ENCODE measurements at places on chromosomes 3 and 15.

GRCh38 chr15:63514531-63514943 lies 10.1 kb downstream of the USP3 start:
- no peak for DNase-seq

DNA sequence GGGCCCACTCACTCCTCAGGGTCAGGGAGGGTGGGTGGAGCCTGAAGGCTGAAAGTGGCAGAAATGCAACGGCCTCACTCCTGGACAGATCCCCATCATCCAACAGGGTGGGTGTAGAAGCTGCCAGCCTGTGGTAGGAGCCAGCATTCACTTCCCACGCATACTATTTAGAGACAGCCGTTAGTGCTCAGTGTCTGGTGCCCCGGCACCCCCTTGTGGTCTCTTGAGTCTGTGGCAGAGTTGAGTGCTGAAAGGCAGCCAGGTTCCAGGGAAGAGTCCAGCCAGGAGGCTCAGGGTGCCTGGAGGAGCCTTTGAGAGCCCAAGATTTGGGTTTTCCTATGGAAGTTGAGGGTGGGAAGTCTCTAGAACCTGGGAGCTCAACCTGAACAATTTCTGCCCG lies 2.1 kb upstream of the GNAT1 start:
- DNase-seq, result peak; percentile 12

DNA sequence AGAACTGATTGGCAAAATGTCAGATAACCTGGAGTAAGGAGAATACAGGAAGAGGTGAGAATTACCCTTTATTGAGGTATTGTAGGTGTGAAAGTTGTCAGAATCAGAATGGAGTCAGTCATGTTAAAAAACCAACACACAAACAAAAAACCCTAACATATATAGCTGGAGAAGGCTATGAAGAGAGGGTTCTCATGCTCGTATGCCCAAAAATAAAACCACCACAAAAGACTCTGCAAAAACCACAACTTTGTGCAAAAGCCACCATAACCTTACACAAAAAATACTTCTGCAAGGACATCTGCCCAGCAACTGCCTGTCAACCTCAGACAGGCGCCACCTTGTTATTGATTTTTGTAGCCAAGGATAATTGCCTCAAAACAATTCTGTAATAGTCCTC lies 136.0 kb downstream of the CD47 start:
- no peak for DNase-seq

- DNase-seq, result no peak
These were observed 40.1 kb downstream of the CAPN7 start for GRCh38 chr3:15246186-15246585.

DNA sequence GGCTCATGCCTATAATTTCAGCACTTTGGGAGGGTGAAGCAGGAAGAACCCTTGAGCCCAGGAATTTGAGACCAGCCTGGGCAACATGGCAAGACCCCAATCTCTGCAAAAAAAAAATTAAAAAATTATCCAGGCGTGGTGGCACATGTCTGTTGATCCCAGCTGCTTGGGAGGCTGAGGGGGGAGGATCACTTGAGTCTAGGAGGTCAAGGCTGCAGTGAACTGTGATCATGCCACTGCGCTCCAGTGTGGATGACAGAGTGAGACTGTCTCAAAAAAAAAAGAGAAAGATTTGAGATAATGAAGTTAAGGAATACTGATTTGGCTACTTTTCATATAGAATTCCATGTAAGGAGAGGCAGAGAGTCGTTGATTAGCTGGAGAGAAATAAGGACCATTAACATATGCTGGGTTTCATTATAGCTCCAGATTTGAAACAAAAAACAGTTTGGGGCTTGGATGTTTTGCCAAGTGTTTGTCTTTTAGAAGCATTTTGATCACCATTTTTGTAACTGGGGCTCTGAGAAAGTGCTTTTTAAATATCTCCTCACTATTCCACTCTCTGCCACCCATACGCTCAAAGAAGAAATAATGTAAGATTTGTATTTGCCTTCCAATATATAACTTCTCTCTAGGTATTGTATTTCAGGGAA lies 214.2 kb downstream of the FEZF2 start:
- DNase-seq, result no peak

DNA sequence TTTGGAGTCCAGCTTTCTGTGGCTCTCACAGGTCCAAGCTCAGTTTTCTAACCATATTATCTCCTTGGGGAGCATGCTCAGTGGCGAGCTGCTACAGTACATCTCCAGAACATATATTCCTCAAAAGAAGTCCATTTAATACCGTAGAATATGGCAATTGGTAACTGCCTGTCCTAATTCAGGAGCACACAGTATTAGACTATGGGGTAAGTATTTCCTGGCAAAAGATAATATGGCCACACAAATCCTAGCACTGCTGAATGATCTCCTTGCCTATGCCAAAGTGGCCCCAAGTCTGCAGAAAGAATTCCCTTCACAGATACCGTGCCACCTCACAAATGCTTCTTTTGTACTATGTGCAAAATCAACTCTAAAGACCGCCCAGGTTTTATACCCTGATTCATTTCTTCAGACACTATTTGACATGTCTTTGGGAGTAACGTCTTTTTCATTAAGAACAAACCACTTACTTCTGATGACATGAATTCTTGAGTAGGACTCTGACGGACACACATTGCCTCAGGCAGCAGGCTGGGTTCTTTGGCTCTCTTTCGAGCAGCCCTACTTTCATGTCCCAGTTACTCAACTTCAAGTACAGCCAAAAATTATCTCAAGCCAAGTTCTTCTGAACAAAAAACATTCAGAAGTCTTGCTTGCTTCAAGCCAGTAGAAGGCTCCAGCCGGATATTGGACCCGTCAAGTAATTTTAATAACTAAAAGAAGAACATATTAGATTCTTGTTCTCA lies 368.3 kb upstream of the DCBLD2 start:
- no peak for DNase-seq

GRCh38 chr15:52236013-52236412 lies 44.8 kb upstream of the GNB5 start:
- DNase-seq, result no peak

DNA sequence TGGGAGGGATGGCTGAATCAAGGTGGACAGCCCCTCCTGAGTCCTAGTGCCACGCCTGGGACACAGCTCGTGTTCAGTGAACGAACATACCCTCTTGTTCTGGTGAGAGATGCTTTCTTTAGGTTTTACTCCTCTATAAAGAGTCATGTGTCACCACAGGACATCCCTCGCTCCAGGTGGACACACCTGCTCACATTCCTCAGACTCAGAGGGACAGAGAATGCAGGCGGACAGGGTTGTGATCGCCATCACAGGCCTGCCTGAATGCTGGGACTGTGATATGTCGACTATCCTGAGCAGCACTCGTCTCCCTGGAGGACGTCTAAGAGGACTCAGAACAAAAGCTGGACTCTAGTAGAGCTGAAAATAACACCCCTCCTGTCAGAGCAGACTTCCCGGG lies 96.4 kb upstream of the SNRPA1 start:
- no peak for DNase-seq

DNA sequence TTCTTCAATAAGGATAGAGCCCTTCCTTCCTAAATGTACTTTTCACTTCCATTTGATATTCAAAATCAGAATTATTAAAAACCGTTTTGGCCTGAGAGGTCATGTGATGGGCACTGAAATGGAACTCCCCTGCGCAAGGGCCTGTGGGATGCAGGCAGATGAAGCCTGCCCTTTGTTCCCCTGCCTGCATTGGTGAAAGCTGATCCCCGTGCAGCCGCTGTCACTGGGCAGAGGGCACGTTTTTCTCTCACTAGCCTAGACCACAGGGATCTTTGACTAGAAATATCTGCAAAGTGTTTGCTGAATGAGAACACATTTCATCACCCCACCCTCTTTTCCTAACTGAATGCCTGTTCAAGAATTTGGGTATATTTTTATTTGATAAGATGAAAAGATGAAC lies 74.9 kb downstream of the TIPARP start:
- DNase-seq, result no peak

GRCh38 chr15:64112073-64112772 lies 16.4 kb downstream of the SNX1 start:
- DNase-seq, result no peak

- no peak for DNase-seq
These were observed 9.9 kb downstream of the TBC1D2B start for GRCh38 chr15:78067328-78068228.

DNA sequence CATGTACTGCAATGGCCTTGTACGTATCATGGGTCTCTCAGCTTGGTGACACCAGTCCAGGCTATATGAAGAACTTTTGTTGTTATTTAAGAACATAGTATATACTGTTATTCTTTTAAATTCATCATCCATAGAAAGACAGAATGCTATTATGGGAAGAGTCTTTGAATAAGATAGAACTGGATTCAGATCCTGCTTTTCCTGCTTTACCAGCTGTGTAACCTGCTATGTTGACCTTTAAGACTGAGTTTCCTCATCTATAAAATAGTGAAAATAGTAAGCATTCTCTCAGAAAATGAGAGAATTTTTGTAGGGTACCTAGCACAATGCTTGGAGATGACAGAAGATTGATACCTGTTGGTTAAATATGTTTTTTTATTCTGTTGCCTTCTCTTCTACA lies 204.1 kb upstream of the TBL1XR1 start:
- DNase-seq, result no peak

- DNase-seq, result no peak
These were observed 71.0 kb downstream of the PBRM1 start for GRCh38 chr3:52614689-52615088.

GRCh38 chr3:67447393-67447792 lies 207.0 kb downstream of the SUCLG2 start:
- DNase-seq, result no peak

DNA sequence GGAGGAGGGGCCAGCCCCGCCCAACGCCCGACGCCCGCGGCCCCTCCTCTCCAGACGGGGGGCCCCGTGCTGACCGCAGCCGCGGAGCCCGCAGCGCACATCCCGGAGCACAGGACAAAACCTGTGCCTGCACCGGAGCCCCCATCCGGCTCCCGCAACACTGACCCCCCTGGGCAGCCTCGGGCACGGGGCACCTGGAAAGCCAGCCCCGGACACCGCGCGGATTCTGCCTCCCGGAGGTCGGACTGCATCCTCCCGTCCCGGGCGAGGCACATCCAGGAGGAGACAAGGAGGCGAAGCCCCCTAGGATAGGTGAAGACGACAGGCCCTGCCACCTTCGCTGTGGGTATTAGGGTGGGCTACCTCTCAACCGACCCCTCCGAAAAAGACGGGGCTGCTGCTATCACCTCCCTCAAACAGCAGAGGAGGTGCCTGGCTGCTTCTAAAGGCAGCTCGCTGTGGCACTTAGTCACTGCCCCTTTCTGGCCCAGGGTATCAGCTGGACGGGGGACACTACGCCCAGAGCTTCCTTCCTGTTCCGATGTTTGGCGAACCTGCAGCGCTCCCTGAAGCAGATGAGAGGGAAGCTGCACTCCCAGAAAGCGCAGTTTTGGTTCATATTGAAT lies 10.6 kb downstream of the XXYLT1 start:
- DNase-seq, result no peak

DNA sequence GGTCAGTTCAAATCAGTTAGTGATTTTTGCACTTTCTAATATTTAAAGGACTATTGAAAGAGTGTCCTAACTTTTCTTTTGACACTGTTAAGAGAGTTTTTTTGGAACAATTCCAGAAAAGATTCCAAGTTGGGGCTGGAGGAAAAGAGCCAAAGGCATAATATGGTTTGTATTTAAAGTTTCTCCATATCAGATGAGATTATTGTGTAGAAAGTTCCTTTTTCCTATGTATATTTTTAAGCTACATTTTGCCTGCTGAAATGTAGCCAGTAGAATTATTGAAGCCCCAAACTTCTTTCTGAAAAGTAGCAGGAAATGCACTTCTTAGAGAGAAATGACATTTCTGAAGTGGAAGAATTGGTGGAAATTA lies 136.5 kb upstream of the TSC22D2 start:
- DNase-seq, result no peak

DNA sequence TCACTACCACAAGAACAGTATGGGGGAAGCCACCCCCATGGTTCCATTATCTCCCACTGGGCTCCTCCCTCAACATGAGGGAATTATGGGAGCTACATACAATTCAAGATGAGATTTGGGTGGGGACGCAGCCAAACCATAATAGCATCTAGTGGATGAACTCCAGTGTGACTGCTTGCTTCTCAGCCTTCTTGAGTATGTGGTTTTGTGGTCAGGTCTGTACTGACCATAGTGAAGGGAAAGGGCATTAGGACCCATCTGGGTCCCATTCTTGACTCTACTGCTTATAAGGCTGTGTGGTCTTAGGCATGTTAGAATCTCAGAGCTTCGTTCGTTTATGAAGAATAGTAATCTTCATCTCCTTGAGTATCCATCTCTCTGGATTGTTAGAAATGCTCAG lies 81.4 kb downstream of the CGNL1 start:
- no peak for DNase-seq

DNA sequence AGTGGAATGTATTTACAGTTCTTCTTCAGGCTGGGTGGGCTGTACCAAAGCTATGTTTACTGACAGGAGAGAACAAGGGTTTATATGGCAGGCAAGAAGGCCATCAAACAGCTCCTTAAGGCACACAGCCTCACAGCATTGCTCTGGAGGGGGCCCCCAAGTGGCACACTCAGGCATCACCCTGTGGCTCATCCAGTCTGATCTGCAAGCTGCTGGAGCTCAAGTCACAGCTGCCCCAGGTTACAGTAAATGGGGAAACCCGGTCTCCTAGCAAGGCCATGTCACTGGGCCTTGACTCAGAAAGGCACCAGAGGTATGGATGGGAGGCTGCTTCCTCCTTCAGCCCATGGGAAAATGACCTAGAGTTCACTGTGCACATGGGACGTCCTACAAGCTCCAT lies 67.5 kb downstream of the TFG start:
- no peak for DNase-seq

GRCh38 chr3:185856652-185857051 lies 31.8 kb upstream of the IGF2BP2 start:
- DNase-seq, result no peak

- DNase-seq, result peak; percentile 15
These were observed 267.0 kb downstream of the PLCL2 start for GRCh38 chr3:17151598-17152373.

GRCh38 chr3:169179722-169180121 lies 483.8 kb downstream of the MECOM start:
- no peak for DNase-seq

- DNase-seq, result no peak
These were observed 81.5 kb downstream of the DHX36 start for GRCh38 chr3:154242766-154243165.

DNA sequence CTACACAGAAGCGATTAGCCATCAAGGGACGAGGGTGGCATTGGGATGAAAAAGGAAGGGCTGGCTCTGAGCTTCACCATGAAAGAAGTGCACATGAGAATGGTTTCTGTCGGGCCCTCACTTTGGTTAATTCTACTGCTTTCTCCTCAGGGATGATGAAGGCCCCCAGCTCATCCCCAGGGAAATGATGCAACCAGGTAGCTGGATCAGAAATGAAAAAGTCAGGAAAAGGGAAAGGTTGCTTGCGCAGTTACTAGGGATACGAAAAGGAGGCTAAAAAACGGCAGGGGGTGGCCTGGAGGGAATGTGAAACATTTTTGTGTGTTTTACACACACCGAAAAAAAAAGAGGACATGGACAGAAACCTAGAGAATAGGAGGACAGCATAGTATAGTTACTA lies 1.4 kb upstream of the SLC27A2 start:
- DNase-seq, result no peak

- DNase-seq, result no peak
These were observed 240.9 kb upstream of the EIF1B start for GRCh38 chr3:40068636-40069035.

GRCh38 chr15:55820043-55820442 lies 77.1 kb upstream of the PRTG start:
- no peak for DNase-seq

Data from hematopoietic multipotent progenitor cell treated with erythropoietin and hydrocortisone succinate and interleukin-3 and kit ligand, for 17 days (in vitro differentiated cells).